ENCODE measurements at places on chromosomes 2 and 18. TPM values are rescaled to one million over a fixed set of nuclear protein-coding genes. Genes with fewer than 3 reads are reported as not detected.

Gene RESP18
- total RNA-seq: not detected

Gene MAP4K4
- 520 TPM for total RNA-seq

Gene TBR1
- under 0.01 TPM for total RNA-seq

Gene CCBE1
- 1.0 TPM for total RNA-seq

Gene DNAJB2
- 15.4 TPM for total RNA-seq

Gene ITGB6
- 0.13 TPM for total RNA-seq

Gene ANKRD23
- 1.7 TPM for total RNA-seq

Gene SLC9A2
- under 0.01 TPM for total RNA-seq

Gene MPHOSPH10
- total RNA-seq: 28.6 TPM

Gene B4GALT6
- total RNA-seq: 23.7 TPM

Gene NCK2
- total RNA-seq: 25.3 TPM

Gene TCF7L1
- total RNA-seq: 12.1 TPM

Gene IL36RN
- not detected for total RNA-seq

Gene MTCL1
- 27.1 TPM for total RNA-seq

Measured in thoracic aorta endothelial cell (primary cell).